ENCODE measurements at places on chromosomes 2 and 18.

- DNase-seq = no peak
Measured at GRCh38 chr2:85596026-85596333, 435 bp downstream of the RNF181 start.

GRCh38 chr2:174870787-174871186, 106.5 kb upstream of the CHRNA1 start:
- no peak for DNase-seq

- no peak for DNase-seq
Measured at GRCh38 chr18:68779169-68779568, 18.7 kb upstream of the CCDC102B start.

GRCh38 chr2:119219873-119220272, 3.8 kb upstream of the STEAP3 start:
- peak; percentile 33 for DNase-seq

- no peak for DNase-seq
Measured at GRCh38 chr2:132659331-132659730, 10.7 kb downstream of the LYPD1 start.

- peak; percentile 67 for DNase-seq
Measured at GRCh38 chr2:189248141-189248540, 68.6 kb upstream of the COL5A2 start.

DNA sequence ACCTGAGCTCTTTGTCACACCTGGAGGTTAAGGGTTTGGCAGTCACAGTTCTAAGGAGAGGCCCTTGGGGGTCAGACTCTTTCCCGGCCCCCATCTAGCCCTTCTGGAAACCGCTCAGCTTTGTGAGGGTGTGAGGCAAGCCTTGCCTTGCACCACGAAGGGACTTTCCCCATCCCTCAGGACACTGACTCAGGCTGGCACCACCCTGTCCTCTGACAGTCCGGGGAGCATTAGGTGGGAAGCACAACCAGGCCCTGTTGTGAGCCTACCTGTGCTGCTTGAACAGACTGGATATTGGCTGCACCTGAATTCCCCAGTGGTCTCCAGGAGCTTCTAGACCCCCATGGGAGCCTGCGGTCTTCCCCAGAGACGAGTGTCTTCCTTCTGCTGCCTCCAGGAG, 47.0 kb upstream of the GBX2 start:
- no peak for DNase-seq

DNA sequence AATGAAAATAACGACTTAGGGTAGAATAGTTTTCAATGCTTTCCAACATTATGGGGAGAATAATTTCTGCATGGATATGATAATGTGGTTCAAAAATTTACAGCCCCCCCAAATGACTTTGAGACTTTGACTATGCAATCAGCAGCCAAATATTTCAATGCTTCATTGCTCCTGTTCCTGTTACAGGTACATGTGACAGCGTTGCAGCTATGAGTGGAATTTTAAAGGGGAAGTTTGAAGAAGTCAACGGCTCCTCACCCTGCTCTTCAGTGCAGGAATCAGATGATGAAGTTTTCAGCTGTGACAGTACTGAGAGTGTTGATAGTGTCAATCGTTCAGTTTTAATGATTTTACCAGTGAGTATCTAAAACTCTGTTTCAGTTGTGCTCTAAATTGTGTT, 25.1 kb downstream of the CSRNP3 start:
- DNase-seq = no peak
